ENCODE measurements at places on chromosomes 2 and 18.

DNA sequence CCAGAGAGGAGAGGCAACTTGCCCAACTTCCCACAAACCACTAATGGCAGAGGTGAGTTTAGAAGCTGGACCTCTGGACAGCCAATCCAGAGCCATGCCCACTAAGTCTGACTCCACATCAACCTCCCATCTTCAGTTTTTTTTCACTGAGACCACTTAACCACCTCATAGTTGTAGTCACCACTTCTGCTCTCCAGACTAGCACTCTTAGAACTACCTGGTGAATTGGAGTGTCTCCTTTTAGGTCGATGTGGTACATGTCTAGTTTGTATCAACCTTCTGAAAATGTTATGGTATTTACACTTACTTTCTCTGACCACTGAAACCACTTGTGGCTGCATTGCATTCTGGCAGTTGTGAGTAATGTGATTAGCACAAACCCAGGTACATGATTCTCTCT, 743.6 kb upstream of the FANCL start:
- DNase-seq = no peak

GRCh38 chr2:99694331-99694730, 204.5 kb upstream of the REV1 start:
- no peak for DNase-seq

DNA sequence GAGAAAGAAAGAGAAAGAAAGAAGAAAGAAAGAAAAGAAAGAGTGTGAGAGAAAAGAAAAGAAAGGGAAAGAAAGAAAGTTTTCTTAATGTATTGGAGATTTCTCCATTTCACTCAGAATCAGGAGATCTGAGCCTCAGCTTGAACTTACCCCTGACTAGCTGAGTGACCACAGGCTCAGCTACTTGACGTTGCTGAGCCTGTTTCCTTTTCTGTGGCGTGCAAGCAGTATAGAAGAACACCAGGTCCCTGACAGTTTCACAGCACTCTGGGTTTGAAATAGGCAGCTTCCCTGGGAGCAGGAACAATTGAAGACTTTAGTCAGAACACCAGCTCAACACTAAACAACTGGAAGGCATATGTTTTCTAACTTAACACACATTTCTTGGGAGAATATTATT, 44.7 kb downstream of the MARCO start:
- DNase-seq = no peak

DNA sequence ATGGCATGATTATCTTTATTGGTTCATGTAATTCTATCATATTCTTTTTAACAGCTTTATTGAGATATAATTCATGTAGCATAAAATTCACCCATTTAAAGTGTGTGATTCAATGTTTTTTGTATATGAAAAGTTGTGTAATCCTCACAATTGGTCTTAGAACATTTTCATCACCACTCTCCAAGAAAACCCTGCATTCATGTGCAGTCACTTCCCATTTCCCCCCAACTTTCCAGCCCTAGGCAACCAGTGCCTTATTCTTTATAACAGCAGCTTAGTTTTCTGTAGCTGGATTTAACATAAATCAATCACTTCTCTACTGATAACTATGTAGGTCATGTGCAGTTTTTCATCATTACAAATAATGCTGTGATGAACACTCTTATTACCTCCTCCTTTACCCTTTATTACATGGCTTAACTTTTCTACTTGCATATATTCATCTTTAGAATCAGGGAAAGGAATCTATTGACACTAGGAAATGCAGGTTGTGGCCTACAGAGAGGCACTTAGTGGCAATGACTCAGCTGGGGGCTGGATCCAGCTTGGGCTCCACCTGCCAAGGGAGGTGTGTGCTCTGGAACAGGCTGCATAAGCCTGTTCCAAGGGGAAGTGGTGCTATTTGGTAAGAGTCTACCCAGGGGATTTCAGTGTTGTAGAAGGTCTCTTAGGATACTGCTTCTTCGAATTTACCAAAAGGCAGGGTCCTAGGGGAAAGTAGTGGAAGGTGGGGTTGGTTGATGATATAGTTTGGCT, 89.1 kb downstream of the ETAA1 start:
- no peak for DNase-seq

- DNase-seq = no peak
Observed at GRCh38 chr18:10416065-10416464, 38.4 kb upstream of the APCDD1 start.

DNA sequence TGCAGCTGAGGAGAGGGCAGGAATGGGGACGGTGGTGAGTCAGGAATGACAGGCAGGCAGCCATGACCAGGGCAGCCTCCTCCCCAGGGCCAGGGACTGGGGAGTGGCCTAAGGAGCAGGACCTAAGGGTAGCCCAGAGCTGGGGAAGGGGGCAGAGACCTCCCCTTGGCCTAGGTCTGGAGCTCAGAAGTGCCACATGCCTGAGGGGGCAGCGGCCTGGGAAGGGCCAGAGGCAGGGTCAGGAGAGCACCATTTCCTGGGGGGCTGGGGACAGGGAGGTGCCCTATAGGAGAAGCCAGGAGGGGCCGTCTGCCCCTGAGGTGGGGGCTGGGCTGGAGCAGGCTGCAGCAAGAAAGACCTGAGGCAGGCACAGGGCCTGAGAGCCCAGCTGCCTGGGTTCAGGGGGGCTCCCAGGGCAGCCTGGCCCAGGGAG, 20.9 kb downstream of the CFLAR start:
- DNase-seq = no peak

DNA sequence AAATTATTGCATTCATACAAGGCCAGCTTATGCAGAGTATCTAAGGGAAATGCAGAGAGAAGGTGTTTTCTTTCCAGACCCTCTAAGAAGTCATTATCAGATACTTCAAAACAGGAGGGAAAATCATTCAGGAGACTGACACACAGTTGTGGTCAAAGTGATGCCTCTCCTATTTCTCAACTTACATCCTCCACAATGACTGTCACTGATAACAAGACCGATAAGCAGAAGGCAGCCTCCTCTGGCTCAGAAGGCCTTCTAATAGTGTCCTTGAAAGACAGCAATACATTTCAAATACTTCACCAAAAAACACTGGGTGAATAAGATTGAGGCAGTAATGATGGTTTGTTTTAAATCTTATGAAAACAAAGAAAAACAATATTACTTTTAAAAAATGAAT, 199.7 kb downstream of the PIEZO2 start:
- no peak for DNase-seq

GRCh38 chr2:71813807-71814470, 333.7 kb downstream of the CYP26B1 start:
- no peak for DNase-seq

GRCh38 chr18:70420146-70420898, 131.5 kb downstream of the SOCS6 start:
- DNase-seq = no peak

- DNase-seq = no peak
Observed at GRCh38 chr2:19642501-19642900, 259.3 kb downstream of the TTC32 start.

DNA sequence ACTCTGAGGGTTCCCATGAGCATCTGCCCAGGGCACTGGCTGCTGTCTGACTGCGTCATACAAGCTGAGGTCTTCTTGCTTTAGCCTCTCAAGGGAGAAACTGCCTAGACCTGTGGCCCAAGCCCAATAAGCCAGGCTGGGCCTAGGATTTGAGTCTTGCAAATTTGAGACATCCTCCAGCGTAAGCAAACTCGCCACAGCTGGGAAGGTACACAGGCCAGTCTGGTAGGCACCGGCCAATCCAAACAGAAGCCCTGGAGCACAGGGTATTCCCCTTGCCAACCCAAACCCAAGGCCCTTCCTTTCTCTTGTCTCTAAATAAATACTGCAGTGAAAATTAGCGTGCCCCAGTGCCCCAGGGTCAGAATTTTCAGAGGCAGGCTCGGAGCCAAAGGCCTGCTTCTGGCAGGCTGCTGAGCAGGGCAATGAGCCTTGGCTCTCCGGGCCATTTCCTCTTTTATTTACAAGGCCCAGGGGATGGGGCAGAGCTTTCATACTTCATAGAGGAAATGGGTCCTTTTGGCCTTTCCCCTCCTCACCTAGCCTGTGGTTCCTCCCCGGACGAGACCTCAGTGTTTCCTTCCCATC, 33.3 kb downstream of the POLR1A start:
- DNase-seq = no peak
